Esophagus muscularis mucosa (tissue), 4 donors: ENCODE measurements at places on chromosomes 7 and 10. TPM values are rescaled to one million over a fixed set of nuclear protein-coding genes. Genes with fewer than 3 reads are reported as not detected.

DNA sequence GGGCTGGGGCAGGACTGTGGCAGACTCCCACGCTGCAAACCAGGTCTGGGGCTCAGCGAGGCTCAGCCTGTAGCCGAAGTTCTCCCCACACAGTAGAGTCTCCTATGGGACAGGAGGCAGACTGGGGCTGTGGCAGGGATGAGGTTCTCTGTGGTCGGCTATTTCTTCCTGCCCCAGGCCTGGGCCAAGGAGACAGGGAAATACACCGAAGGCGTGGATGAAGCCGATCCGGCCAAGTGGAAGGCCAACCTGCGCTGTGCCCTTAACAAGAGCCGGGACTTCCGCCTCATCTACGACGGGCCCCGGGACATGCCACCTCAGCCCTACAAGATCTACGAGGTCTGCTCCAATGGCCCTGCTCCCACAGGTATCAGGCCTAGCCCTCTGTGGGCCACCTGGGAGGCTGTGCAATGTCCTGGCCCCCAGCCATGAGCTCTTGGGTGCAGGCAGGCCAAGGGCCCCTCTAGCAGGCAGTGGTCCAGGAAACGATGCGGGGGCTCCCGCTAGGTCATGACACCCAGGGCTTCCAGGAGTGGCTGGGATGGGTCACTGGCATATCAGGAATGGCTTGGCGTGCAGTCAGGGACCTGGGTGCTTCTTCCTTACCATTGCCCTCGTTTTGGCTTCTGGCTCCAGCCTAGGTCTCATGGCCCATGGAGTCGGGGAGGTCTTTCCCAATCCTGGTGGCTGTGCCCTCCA lies 8.1 kb downstream of the IRF5 start:
- DNase-seq: peak; percentile 89

DNA sequence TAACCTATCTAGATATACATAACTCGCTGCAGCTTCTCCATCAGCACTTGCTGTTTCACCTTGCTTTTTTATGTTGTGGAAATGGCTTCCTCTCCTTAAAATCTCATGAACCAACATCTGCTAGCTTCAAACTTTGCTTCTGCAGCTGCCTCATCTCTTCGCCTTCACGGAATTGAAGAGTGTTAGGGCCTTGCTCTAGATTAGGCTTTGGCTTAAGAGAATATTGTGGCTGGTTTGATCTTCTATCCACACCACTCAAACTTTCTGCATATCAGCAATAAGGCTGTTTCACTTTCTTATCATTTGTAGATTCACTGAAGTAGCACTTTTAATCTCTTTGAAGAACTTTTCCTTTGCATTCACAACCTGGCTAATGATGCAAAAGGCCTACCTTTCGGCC lies 49.2 kb upstream of the AGR3 start:
- DNase-seq: no peak

- no peak for DNase-seq
Measured at GRCh38 chr7:151081170-151082101, 827 bp upstream of the FASTK start.

- no peak for DNase-seq
Measured at GRCh38 chr7:80450621-80451308, 61.1 kb downstream of the GNAT3 start.

- no peak for DNase-seq
Measured at GRCh38 chr7:111741811-111742240, 179.5 kb upstream of the IMMP2L start.

GRCh38 chr10:36050763-36051499 lies 408.8 kb upstream of the FZD8 start:
- DNase-seq: no peak

DNA sequence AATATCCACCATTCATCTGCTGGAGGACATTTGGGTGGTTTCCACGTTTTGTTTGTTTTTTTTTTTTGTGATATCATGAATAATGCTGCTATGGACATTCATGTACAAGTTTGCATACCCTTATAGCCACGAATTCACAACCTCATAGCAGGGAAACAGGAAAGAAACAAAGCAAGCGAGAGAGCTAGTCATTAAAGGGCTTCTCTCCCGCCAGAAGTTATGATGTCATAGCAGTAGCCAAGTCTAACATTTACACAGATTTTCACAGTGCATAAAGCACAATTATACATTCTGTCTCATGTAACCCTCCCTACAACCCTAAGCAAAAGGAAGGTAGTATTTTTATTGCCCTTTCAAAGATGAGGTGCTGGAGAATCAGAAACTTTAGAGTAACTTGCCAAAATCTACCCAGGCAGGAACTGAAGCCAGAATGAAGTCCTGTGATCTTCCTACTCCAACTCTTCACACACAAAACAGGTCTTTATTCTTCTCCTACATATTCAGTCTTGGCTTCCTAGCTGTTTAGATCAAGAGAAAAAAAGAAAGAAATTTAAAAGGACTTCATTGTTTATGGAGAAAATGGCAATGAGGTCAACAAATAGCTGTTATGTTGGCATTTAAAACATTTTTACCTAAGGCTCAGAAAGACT lies 33.9 kb upstream of the GPAM start:
- DNase-seq: no peak

- DNase-seq: no peak
Measured at GRCh38 chr7:116731023-116731395, 59.0 kb downstream of the MET start.

The NOS3 gene
- 3.7 TPM for total RNA-seq

DNA sequence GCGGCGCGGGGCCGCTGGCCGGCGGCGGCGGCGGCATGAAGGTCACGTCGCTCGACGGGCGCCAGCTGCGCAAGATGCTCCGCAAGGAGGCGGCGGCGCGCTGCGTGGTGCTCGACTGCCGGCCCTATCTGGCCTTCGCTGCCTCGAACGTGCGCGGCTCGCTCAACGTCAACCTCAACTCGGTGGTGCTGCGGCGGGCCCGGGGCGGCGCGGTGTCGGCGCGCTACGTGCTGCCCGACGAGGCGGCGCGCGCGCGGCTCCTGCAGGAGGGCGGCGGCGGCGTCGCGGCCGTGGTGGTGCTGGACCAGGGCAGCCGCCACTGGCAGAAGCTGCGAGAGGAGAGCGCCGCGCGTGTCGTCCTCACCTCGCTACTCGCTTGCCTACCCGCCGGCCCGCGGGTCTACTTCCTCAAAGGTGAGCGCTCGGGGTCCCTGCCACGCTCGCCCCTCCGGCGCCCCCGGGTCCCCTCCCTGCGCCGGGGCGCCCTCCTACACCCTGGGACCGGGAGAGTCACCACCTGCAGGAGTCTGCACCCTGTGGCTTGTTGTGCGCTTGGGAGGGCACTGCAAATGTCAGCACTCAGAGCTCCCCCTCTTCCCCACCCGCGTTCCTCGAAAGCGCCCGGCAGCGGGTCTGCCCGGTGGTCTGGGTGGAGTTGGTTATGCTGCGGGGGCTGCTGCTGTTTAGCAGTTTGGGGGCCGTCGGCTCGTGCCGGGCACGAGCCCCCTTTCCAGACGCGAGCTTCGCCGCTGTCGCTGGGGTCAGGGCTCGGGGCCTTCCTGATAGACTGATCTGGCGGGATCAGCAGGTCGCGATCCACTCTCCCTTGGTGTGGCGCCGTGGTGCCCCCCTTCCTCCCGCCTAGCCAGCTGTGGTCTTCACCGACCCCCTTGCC lies 627 bp downstream of the DUSP5 start:
- no peak for DNase-seq

DNA sequence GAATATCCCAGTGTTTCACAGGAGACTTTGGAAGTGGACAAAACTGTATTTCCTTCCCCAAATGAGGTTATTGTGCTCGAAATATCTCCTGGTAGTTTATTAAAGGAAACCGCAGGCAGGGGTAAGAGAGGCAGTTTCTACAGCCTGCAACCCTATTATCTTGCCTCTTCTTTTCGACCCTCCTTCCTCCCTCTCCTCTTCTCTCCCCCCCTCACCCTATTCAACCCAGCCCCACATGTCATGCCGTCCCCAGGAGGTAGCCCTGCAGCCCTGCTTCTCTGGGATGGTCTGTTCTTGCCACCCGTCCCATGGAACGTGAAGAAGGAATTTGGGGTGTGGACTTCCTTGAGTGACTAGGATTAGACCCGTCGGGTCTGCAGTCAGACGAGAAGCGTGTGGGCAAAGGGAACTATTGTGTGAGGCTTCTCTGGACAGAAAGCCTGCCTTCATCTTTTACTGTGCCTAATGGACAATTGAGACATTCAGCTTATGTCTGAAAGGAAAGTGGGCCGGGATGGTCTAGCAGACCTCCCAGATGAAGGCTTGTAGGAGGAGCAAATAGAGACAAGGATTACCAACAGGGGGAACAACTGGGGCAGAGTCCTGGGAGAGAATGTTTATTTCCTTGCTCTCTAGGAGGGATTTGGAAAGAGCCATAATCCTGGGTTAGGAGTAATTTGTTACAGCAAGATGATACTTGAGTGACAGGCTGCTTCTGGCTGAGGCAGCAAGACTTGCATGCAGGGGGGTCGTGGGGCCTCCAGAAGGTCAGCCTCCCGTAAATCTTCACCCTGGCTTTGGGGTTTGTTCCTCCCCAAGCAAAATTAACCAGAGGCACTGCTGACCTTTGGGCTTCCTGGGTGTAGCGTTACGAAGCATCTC lies 77.8 kb downstream of the TCF7L2 start:
- no peak for DNase-seq

GRCh38 chr10:21751341-21752310 lies 217.6 kb downstream of the MLLT10 start:
- DNase-seq: no peak

GRCh38 chr7:133859871-133860450 lies 267.2 kb upstream of the LRGUK start:
- DNase-seq: no peak

DNA sequence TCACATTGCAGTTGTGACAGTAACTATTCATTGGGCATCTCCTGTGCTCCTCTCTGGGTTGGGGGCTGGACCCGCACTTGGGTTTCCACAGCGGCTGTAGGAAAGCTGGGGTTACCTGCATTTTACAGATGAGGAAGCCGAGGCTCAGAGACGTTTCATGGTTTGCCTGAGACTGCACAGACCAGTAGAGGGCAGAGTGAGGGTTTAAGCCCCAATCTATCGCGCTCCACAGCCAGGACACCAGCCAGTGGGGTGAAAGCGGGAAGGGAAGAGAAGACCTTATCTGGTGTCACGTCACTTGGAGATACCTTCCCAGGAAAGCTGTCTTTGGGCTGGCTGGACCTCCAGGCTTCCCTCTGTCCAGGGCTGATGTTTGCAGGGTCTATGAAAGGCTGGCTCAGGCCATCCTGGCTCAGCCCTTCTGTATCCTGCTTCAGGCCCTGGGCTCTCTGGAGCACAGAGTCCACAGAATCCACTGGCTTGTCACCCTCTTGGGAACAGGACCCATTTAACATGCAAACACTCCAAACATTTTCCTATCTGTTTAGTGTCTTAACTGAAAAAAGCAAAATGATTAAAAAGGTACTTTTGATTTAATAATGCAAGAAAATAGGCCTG lies 167.7 kb downstream of the EMX2 start:
- DNase-seq: no peak

GRCh38 chr10:5461203-5461588 lies 38.2 kb downstream of the CALML5 start:
- DNase-seq: peak; percentile 88

GRCh38 chr7:44808914-44809393 lies 12.5 kb downstream of the PPIA start:
- no peak for DNase-seq

DNA sequence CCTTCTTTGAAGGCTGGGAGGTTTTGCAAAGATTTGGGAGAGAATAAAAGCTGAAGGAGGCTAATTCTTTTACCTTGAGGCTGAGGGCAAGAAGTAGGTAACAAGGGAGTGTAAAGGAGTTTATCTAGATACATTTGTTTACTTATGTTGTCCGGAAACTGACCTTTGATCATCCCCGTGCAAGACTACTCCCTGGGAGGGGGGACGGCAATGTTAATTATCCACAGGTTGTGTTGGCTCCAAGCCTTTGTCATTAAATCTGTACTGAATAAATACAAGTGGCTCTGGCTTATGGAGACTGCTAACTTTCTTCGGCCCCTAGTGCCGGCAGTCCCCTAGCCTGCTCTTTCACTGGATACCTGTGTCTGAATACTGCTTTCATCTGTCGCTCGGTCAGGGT lies 1250.6 kb upstream of the LRRTM3 start:
- DNase-seq: no peak

DNA sequence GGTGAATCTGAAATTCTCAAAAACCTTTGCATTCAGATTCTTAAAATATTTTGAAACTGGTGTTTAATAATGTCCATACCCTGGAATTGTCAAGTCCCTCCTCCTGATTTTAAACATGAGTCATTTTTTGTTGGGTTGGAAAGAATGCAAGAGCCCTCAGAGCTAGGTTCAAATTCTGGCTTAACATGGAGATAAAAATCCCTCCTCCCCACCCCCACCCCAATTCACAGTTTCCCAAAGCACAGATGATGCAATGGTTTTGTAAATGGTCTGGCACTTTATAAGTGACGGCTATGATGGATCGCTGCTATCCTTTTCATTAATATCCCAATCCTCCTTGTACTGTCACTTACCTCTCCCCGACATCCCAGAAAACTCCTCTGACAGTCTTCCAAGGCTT lies 332.8 kb downstream of the PLXNA4 start:
- DNase-seq: no peak
